ENCODE measurements at places on chromosomes 3 and 15.

DNA sequence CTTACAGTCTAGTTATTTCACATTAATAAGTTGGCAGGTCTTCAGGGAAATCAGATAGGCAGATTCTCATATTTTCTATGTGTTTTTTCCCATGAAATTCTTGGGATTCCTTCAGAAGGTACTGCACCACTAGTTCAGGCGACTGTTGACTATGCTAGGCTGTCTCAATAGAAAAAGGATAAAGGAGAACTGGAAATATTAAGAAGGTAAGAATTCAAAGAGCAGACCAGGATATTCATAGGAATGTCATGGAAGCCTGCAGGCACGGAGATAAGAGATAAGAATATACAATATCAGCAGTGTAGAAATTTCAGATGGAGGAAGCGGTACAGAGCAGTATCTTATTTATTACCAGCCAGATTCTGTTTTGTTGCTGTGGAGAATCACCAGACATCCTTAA is 432.1 kb upstream of the MDFIC2 start:
- DNase-seq: no peak

GRCh38 chr3:151964743-151965142 is 91.3 kb downstream of the SUCNR1 start:
- no peak for DNase-seq

GRCh38 chr3:51350751-51351150 is 34.3 kb upstream of the MANF start:
- no peak for DNase-seq

DNA sequence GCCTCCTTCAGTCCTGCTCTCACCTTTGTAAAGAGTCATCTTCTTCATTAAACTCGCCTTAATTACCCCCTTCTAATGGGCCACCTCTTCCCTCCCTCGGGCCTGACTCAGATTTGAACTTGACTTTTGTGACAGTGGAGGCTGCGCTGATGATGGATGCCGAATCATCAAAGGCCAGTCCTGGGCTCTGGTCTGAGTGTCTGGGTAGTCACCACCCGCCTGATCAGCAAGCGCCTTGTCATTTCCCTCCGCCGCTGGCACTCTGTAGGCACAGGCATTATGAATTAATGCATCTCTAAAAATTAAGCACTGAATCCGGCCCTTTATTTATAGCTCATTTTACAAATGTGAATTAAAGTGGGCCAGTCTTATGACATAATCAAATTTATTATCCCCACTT is 116.7 kb upstream of the PROK2 start:
- no peak for DNase-seq

DNA sequence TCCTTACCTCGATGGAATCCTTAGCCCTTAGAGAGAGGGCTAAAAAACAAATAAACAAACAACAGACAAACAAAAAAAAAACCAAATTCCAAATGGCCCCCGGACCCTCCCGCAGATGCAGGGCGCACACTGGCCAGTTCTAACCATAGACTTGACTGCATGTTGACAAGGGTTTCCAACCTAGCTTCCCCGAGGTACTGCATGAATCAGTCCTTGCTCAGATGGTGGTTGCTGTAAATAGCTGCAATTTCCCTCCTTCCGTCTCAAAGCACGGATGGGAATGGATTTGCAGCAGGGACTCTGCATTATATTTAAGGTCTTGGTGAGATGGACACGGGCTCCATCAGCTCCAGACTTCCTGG is 162.8 kb downstream of the CD47 start:
- DNase-seq: no peak
